ENCODE measurements at places on chromosomes 7 and 10.

- no peak for DNase-seq
Measured at GRCh38 chr7:120588862-120589261, 269.1 kb downstream of the TSPAN12 start.

DNA sequence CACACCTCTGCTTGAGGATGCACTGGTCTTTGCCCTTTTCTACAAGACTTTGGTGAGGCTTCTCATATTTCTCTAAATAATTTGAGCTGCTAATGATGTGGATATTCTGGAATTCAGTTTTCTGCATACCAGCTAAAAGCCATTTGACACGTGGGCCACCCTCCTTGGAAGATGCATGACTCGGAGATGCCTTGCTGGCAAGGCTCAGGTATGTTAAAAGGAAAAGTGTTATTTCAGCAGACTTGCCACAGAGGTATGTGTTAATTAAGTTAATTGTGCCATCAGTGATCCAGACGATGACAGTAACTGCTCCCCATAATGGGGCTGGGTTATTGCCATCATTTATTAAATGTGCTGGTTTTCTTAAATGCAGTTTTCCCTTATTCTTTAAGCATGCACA, 8.8 kb upstream of the GFRA1 start:
- no peak for DNase-seq

DNA sequence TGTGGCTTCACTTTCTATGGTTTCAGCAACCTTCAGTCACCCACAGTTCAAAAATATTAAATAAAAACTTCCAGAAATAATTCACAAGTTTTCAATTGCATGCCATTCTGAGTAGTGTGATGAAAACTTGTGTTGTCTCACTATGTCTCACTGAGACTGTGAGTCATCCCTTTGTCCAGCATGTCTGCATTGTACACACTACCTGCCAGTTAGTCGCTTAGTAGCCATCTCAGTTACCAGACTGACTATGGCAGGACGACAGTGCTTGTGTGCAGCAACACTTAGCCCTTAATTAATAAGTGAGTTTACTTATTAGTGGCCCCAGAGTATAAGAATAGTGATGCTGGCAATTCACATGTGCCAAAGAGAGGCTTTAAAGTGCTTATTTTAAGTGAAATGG, 22.5 kb downstream of the CCDC186 start:
- DNase-seq, result peak; percentile 87

GRCh38 chr7:82428186-82428961, 15.2 kb downstream of the CACNA2D1 start:
- DNase-seq, result no peak

- DNase-seq, result no peak
Measured at GRCh38 chr10:125024497-125025234, 82.7 kb downstream of the ZRANB1 start.

GRCh38 chr7:146321301-146321700, 204.7 kb downstream of the CNTNAP2 start:
- no peak for DNase-seq

GRCh38 chr10:75864717-75865116, 433.3 kb downstream of the LRMDA start:
- no peak for DNase-seq

DNA sequence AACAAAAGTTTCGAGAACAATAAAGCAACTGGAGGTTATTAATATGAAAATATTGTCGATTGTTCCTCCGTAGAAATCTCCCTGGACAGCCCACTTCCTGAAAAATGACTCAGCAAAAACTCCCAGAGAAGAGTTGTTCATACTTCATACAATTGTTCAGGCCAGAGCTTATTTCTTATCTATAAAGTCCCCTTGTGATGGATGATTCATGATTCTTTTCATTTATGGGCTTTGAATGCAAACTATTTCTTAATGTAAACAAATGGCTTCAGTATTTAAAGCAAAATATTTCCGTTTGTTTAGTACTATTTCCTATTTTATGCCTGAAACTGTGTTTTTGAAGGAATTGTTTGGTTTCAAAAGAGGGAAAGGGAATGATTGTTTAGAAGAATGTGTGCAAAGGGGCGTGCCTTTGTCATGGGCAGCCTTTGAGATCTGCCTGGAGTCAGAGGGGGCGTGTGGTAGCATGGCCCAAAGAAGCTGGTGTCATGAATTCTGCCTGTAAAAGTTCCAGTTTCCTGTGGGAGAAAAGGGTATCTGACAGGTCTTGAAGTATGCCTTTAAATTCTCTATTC, 26.2 kb upstream of the EXOC6 start:
- peak; percentile 70 for DNase-seq

- peak; percentile 65 for DNase-seq
Measured at GRCh38 chr10:67819768-67820204, 18.2 kb downstream of the DNAJC12 start.

DNA sequence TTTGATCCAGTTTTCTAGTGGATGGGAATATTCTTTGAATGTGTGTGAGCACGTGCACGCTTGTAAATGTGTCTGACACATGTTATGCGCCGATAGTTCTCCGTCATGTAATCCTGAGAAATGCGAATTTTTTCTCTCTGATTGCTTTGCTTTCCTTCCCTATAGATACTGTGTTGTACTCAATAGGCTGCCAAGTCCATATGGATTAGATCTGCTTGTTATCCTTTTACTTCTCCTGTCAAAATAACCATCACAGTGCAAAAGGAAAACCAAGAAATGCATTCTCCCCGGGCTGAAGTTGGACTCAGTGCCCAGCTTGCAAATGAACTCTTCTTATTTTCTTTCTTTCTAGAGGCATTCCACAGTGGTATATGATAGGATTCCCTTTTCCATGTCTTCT, 131.9 kb downstream of the KIAA1217 start:
- no peak for DNase-seq

- no peak for DNase-seq
Measured at GRCh38 chr7:71488308-71488707, 356.4 kb downstream of the GALNT17 start.

DNA sequence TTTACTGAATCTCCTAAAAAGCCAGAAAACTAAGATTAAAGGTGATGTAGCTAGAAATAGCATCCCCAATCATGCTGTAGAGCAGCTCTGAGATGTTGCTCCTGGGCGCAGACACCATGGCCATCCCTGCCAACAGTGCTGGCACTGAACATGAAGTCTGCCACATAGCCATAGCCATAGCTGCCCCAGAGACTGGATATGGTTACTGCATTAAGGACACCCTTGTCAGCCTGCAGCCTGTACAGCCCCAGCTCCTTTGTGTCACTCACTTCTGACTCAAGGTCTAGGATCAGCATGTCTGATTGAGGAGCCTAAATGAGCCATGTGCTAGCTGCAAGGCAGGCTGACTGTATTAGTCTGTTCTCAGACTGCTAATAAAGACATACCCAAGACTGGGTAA, 284.6 kb downstream of the RPS24 start:
- DNase-seq, result no peak

GRCh38 chr10:73893426-73893825, 17.5 kb upstream of the PLAU start:
- peak; percentile 73 for DNase-seq

GRCh38 chr7:156640949-156641485, 443 bp downstream of the RNF32 start:
- peak; percentile 40 for DNase-seq

- no peak for DNase-seq
Measured at GRCh38 chr10:83166344-83166743, 973.0 kb upstream of the GHITM start.

DNA sequence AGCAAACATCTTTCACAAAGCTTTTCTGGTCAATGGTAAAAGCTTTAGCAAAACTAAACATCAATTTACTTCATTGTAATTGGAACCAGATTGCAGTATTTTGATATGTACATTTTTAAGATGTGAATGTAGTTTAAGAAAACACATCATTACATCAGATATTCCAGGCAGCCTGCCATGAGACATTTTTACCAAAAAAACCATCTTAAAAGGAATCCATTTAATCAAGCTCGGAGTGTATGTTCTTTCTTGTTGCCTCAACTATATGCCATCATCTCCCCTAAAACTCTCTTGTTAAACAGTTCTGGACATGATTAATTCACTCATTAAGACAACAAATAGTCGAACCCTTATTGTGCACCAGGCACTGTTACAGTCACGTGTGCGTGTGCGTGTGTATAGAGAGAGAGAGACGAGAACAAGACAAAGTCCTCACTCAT, 97.5 kb downstream of the UBE2H start:
- DNase-seq, result peak; percentile 69

- no peak for DNase-seq
Measured at GRCh38 chr10:63684257-63684936, 163.2 kb downstream of the REEP3 start.

DNA sequence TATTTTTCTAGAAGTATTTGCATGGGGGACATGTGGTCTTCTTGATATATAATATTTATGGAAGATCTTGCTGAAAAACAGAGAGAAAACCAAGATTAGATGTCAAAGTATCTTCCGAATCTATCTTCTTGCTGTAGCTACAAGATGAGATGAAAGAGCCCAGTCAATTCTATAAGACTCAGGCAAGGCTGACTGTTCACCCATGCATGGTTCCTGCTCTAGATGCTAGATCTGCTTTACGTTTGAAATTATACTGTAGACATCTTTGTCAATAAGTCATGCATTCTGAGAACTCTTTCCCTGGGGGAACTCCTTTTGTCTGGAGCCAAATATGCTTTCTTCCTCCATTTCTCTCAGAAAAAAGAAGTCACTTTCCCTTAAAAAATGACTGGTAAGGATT, 1292.0 kb downstream of the XPNPEP1 start:
- DNase-seq, result no peak

DNA sequence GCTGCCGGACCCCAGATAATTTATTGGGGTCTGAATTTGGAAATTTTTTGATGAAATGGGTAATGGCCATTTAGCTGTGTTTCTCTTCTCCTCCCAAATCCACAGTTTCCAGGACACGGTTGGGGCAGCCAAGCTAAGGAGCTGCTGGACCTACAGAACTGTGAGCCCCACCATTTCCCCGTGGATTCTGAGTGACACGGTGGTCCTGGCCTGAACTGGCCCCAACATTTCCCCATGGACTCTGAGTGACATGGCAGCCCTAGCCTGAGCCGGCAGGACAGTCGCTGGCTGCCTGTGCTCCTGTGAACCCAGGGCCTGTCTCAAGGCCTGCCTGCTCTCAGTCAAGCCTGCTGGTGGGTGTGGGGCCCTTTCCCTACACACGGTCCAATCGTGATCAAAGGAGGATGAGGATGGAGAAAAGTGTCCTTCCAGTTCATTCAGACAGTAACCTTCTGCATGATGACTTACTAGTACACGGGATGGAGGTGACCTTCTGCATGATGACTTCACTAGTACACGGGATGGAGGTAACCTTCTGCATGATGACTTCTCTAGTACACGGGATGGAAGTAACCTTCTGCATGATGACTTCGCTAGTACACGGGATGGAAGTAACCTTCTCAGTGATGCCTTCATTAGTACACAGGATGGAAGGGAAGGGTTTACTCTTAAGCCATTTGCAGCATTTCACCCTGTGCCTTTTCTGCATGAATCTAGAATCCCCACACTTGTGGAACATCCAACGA, 359.9 kb downstream of the GLRX3 start:
- no peak for DNase-seq

DNA sequence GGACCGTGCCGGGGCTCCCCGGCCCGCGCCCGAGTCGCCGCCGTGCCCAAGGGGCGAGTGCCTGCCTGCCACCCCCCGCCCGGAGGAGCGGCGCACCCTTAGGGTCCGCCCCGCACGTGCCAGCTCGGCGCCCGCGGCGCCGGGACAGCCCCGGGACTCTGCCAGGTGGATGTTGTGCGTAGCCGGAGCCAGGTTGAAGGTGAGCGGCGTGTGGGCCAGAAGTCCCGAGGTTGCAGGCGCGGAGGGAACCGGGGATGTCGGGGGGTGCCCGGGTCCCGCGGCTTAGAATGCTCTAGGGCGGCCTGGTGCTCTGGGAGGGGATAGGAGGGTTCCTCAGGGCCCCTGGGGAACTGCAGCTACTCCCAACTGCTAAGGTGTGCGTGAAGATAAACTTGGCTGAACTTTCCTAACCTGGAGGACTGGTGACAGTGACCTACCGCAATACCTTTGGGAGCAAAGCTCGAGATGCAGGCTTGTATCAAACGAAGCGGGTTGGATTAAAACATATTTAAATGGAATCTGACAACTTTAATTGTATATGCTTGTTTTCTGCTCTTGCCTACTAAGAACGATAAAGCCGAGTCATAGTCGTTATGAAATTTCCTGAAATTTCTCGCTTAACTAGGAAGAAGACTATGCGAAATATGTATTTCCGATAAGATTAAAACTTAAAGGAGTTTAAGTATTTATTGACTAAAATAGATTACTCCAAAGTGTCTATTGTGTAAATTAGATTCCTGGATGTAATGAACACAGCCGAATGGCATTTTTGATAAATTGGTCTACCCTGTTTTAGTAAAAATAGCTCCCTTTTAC, at the start of gene CUX1:
Gene CUX1, plus strand, starts transcription at position 156 of the 816 bp plus-strand sequence. Its CDS starts 14 bp downstream, at position 170.
- peak; percentile 38 for DNase-seq

- DNase-seq, result no peak
Measured at GRCh38 chr10:100688201-100688600, 57.2 kb upstream of the PAX2 start.

DNA sequence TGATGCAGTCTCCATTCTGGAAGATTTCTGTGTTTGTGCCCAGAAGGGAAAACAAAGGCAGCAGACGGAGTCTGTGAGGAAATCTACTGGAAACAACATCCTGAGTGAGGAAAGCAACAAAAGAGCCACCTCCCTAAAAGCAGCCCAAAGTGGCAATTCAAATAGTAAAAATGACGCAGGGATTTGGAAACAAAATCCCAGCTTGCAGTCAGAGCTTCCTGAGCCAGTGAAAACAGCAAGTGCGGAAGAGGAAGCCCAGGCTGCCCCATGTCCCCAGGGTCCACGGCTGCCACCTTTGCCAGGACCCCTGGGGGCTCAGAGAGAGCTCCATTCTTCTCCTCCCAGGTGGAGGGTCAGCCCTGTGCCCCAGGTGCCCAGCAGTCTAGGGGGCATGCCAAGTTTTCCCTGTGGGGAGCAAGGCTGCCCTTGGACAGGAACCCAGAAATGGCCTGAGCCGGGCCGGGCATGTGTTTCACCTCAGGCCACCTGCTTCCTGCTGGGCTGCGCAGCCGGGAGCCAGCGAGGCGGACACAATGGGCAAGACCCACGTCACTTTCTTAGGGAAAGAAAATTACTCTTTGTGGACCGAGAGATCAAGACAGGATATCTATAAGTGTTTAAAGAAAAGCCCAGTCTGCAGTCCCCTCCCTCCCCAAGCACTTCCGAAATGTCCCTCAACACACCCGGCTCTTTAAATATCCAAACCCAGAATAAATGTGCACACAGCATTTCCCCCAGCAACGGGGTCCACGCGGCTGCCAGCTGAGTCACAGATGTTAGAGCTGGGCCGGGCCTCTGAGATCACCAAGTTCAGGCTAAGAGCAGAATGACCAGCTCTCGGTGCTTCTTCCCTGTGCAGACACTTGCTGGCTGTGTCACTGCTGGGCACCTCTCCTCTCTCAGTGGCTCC, 231.1 kb downstream of the ARHGAP12 start:
- no peak for DNase-seq

- no peak for DNase-seq
Measured at GRCh38 chr7:67928141-67928540, 931.5 kb downstream of the TYW1 start.

DNA sequence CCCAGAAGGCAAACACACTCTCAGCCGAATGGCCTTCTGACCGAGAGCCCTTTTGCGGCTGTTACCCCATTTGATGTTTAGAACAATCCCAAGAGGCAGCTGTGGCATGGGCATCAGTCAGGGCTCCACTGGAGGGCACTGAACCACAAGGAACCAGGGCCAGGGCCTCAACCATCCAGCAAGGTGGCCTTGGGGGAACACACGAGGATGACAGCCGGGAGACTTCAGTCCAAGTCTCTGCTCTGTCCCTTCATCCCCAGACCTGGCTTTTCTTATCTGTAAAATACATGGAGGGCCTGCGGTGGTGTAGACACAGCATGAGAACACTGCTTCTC, 63.6 kb upstream of the INSIG1 start:
- DNase-seq, result no peak
